ENCODE measurements at places on chromosomes 3 and 15.

DNA sequence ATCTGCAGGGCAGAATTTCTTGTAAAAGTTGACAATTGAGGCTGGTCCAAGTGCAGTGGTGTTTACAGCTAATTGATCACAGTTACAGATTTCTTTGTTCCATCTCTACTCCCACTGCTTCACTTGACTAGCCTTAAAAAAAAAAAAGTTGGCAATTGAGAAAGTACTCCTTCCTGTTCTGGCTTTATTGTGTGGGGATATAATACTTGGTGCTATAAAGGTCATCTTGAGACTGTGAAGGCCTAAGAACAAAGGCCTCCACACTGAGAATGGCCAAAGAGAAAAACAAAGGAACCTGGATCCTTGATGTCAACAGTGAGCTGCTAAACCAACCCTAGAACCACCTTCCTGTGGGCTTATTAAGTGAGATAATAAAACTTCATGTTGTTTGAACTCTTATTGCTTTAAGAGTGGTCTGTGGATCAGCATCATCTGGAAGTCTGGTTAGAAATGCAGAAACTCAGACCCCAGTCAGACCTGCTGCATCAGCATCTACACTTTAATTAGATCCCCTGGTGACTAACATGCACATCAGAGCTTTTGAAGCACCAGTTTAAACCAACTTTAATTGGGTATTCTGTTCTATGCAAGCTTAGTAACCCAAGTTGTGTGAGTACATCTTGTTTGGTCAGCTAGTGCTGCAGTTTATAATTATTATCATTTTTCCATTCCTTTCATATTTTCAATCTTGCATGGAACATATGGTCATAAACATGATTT, 55.2 kb downstream of the TMOD3 start:
- DNase-seq = no peak

DNA sequence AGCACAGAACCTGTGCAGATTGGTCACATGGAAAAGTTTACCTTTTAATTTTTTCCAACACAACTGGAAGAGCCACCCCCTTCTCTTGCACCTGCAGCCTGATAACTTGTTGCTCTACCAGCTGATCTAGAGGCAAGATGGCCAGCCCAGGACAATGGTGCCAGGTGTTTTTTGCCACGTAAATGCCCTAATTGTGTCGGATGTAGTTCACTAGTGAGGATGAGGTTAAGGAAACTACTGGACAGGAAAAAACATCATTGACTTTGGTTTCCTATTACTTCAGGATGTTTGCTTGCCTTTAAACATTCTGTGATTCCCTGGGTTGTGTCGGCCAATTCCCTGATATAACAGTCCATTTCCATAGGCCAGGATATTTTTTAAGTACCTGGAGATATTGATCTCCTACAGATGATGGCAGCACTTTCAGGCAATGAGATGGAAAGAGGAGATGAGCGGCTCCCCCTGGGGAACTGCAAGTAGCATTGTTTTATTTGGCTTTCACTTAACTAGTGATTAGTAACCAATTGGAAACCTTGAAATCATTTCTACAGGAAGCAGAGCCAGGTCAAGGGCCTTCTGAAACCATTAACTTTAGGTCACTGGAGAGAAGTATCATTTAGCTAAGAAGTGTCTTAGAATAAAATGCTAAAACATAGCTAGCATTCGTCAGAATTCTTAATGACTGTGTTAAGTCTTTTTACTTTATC, 72.5 kb downstream of the OSBPL10 start:
- peak; percentile 87 for DNase-seq

GRCh38 chr3:143000528-143000927, 842 bp upstream of the U2SURP start:
- peak; percentile 43 for DNase-seq

DNA sequence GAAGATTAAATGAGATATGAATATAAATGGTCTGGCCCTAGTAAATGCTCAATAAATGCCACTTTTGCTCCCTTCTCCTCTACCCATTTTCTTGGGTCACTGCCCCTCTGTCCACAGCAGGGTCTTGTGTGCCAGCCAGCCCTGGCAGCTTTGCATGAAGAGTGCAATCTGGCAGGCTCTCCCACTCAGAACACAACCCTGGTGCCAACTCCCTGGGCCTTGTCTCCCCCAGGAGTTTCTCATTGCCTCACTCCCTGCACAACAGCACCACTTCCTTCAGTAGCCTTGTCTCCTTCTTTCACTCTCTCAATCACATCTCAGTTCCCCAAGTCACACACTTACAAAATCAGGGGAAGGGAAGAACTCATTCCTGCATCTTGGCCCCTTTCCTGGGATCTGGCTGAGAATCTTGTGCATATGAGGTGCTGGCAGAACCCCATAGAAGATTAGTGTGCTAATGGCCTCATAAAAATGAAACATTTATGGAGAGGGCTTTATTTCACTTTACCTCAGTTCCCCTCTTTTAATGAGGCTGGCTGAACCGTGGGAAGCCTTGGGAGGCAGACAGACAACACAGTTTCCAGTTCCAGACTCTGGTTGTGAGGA, 445.9 kb upstream of the PROK2 start:
- DNase-seq = no peak

DNA sequence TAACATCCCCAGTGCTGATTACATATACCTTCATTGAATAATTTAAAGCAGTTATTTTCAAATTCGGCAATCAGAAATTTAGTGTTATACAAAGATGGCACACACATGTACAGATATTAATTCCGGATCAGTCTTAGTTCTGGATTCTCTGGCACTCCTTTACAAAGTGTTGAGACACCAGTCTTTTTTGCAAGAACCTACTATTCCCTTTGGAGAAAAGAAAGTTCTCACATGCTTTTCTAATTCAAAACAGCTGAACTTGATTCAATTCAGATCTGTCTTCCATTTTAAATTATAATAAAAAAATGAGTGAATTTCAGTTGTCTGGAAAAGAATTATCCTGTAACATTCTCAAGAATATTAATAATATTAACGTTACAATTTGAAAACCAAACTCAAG, 20.4 kb downstream of the CCDC191 start:
- DNase-seq = no peak

DNA sequence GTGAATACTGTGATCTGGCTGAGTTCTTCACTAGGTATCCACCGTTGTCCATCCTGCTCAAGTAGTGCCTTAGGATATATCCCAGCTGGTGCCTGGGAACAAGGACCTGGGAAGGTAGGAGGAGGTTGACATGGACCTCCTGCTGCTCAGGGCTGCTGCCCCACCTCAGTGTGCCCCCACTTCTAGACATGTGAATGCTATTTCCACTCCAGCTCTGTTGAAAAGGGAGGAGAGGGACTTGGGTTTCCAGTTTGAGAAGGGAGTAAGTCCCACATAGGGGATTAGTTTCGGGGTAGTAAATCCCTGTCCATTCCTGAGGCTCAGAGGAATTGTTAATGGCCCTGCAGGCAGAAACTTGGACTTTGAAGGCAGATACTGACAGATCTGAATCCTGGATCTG, 32.9 kb upstream of the ETV5 start:
- no peak for DNase-seq

- DNase-seq = peak; percentile 47
These were observed 12.0 kb downstream of the MRPL46 start for GRCh38 chr15:88454867-88455810.

- DNase-seq = no peak
These were observed 133.3 kb downstream of the MDFIC2 start for GRCh38 chr3:70179111-70179510.

DNA sequence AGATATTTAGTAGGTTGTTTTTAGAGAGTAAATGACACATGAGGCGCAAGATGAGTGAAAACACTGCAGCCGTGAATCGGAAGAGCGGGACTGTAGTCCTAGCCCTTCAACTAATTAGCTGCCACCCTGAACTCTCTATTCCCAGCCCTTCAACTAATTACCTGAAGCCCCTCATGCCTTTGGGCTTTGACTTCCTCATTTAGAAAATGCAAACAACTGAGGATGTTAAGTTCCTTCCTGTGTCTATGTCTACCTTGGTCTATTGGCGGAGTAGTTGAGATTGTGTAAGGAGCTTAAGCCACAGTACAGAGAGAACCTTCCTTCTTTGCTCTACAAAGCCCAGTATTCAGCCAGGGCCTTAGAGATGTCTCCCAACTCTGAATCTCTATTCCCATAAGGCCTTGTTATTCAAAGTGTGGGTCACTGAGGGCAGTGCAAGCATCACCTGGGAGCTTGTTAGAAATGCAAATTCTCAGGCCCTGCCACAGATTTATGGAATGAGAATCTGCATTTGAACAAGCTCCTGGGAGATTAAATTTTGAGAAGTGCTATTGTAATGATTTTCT, 71.8 kb upstream of the SCN5A start:
- DNase-seq = no peak

- DNase-seq = peak; percentile 88
These were observed 648.7 kb upstream of the CCDC54 start for GRCh38 chr3:106728315-106729098.

DNA sequence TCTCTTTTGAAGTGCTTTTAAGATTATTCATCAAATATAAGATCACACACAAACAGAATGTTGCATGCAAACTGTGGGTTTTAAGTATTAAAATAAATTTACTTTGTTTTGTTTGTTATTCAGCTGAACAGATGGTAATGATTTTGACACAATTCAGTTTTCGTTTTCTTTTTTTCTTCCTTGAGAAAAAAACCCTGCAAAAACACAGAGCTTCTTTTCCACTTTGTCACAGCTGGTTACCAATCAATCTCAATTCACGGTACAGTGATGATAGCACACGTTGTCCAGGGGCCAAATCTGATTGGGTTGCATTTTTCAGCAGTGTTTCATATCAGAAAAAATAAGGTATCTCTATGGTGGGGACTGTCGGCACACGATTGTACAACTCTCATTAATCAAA, 473.6 kb downstream of the ROBO2 start:
- no peak for DNase-seq

GRCh38 chr3:187042346-187042745, 97.0 kb downstream of the RPL39L start:
- no peak for DNase-seq

- no peak for DNase-seq
These were observed 299.8 kb upstream of the EPHA3 start for GRCh38 chr3:88807491-88808105.

GRCh38 chr15:100901296-100901695, 17.9 kb upstream of the LRRK1 start:
- no peak for DNase-seq

GRCh38 chr3:146692254-146692653, 87.1 kb upstream of the PLSCR5 start:
- no peak for DNase-seq

DNA sequence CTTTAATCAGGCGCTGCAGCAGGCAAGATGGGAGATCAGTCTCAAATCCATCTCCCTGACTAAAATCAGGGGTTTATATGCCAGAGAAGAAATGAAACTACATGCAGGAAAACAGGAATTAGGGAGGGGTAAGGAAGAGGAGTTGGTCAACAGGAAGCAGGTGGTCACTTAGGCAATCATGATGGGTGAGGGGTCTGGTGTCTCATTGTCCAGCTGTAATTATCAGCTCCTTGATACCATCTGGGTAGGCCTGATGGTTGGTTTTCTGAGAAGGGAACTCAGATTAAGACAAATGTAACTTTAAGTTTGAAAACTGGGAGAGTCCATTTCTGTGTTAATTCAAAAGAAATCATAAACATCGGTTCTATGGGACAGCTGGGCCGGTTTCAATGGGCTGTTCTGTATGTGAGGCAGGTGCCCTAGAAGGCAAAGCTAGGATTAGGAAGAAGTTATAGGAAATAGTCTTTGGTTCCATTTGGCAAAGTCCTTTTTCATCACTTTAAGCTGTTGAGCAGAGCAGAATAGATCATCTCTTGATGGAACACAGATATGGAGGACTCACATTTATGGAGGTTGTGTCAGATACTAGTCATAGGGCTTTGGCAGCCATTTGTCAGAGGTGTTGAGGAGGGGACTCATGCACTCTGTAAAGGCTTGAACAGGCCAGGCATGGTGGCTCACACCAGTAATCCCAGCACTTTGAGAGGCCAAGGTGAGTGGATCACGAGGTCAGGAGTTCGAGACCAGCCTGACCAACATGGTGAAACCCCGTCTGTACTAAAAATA, 149.4 kb downstream of the VGLL4 start:
- DNase-seq = no peak

GRCh38 chr3:157919319-157919887, 186.8 kb downstream of the SHOX2 start:
- DNase-seq = no peak

DNA sequence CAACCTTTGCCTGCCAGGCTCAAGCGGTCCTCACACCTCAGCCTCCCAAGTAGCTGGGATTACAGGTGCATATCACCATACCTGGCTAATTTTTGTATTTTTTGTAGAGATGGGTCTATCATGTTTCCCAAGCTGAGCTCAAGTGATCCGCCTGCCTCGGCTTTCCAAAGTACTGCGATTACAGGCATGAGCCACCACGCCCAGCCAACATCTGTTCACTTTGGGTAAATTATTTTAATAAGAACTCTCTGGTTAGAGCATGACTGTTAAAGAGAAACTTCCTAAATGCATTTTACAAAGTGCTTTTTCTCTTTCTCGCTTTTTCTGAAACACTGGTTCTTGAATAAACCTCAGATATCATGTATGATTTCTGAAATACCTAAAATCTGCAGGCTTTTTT, 172.5 kb downstream of the PTPRG start:
- no peak for DNase-seq

GRCh38 chr15:78351539-78351938, 11.4 kb downstream of the CRABP1 start:
- no peak for DNase-seq

All from Caki2 (cell line).